Activated gamma-delta T cell treated with anti-CD3 and anti-CD28 coated beads, Interleukin-2, amount 50 U/mL, for 16 hours (primary cell): ENCODE measurements at places on chromosomes 3 and 15.

DNA sequence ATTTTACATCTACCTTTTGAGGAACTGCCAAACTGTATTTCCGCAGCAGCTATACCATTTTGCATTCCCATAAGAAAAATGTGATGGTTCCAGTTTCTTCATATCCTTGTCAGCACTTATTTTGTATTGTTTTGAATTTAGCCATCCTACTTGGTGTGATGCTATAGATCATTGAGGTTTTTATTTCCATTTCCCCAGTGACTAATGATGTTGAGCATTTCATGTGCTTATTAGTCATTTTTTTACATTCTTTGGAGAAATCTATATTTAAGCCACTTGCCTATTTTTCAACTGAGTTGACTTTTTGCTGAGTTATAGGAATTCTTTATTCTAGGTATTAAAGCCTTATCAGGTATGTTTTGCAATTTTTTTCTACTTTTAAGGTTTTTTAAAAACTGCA is 347.6 kb upstream of the RARB start:
- DNase-seq, result no peak

- DNase-seq, result no peak
Observed at GRCh38 chr3:33645060-33645647, 72.9 kb downstream of the CLASP2 start.

GRCh38 chr15:35721751-35722150 is 175.8 kb upstream of the DPH6 start:
- DNase-seq, result no peak

GRCh38 chr3:20846066-20846465 is 660.1 kb upstream of the SGO1 start:
- DNase-seq, result no peak

DNA sequence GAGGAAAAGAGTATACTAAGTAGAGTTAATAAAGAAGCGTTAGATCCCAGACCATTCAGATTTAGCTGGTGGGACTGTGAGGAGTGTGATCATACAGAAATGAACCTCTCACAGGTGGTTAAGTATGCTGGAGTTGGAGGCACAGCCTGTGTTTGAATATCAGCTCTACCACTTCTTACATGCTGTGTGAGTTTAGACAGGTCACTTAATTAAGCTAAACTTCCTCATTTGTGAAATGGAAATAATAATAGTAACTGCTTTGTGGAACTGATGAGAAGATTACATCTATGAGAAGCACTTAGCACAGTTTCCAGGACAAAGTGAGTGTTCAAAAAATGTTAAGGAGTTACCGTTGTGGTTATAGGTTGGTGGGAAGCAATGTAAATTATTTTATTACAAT is 8.4 kb downstream of the ACP3 start:
- DNase-seq, result no peak

DNA sequence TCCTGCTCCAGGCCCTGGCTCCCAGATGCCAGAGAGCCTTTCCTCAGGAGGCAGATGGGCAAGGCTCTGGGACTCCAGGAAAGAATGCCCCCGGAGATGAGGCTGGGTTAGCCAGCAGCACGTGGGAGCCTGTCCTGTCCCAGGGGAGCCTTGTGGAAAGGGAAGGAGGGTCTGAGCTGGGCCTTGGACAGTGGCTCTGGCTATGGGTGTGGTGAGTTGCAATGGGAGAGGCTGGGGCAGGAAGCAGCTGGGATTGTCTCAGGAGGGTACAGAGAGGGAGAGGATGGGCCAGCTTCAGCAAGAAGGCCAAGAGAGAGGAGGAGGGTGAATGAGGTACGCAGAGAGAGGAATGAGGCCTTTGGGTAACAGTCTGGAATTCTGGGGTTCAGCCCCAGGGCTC is 17.4 kb upstream of the CACNA2D2 start:
- DNase-seq, result no peak

DNA sequence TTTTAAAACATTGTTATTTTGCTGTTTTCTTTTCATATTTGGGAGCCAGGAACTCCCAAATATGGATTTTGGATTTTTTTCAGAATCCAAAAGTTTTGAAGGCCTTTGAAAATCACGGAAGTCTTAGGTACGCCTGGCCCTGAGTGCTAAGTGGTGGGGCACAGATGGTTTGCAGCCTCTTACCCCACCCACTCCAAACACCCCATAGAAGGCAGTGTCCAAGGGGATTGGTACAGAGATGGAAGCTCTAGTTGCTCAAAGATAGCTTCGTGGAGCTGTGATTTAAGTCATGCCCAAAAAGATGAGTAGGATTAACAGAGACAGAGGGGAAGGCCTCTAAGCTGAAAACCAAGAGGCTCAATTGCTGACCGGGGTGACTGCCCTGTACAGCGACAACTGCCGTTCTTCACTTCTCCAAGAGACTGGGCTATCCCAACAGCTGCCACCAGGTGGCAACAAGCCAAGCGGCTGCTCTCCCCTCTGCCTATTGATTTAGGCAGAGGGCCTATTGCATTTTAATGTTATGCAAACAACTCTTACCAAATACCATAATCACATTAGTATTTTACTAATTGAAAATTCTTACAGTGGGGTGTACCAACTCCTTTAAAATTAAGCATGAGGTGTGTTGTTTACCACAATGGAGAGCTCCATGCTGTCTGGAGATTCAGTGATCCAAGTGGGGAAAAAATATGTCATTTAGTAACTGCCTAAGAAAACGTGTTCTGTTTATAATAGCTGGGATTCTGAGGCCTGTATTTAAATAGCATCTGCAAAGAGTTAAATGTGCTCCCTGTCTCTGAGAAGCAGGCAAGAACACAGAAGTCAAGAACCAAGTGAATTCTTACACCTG is 64.0 kb upstream of the C15orf61 start:
- DNase-seq, result peak; percentile 73

- no peak for DNase-seq
Observed at GRCh38 chr3:189967254-189967865, 153.3 kb downstream of the P3H2 start.

DNA sequence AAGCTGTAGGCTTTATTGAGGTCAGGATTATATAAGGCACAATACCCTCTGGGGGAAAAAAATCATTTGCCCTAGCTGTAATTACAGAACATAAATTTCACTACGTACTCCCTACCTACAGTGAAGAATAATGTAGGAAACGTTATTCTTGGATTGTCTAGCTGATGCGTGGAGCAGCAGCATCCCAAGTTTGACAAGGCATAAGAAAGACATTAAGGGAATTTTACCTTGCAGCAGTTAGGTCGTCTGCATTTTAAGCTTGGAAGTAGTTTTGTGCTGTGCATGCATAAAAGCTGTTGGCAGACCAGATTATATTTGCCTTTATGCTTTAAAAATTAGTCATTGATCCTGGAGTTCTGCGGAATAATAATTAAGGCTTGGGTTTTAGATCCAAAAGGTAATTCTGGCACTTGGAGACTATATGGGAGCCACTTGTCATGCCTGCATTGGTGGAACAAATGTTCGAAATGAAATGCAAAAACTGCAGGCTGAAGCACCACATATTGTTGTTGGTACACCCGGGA is 2.2 kb downstream of the EIF4A2 start:
- DNase-seq, result no peak

DNA sequence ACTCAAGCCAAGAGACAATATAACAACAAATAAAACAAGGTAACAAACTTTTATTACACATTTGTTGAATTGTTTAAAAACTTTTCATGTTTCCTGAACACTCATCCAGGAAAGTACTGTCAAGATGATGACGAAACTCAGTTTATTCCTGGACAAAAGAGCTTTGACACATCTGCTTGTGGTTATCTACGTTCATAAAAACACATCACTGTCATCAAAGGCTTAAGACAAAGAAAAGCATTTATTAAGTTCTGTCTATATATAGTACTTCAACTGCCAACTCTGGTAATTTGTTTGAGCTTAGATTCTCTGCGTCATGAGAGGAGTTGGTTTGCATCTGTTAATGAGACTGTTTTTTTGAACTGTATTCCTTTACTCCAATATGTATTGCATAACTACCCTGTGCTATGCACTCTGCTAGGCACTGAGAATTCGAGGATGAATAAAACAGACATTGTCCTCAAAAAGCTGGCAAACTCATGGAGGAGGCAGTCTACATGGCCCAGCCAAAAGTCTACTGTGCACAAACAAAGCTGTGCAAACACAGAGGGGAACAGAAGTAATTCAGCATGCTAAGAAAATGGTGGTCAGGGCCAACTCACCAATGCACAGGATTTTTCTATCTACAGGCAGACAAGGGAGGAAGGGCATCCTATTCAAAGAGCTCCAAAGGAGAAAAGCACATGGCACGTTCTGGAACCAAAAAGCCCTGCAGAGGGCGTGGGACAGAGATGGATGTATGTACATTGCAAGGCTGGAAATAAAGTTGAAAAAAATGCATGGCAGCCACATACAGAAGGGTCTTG is 21.5 kb downstream of the PLD1 start:
- DNase-seq, result no peak

GRCh38 chr15:101272584-101272983 is 4.7 kb downstream of the SELENOS start:
- DNase-seq, result no peak

DNA sequence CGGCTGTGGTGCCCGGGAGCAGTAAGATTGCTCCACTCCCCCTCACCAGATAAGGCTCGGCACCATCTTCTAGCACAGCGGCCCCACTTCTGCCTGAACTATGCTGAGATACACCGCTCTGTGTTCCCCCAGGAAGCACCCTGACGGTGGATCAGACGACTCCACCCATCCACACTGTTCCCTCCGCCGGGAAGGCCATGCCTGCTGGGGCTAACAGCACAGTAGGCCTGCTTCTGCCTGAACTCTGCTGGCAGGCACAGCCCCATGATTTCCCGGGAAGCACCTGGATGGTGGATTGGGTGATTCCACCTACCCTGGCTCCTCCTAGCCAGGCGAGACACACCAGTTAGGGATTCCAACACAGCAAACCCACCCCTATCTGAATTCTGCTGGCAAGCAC is 36.3 kb upstream of the PPM1L start:
- no peak for DNase-seq

DNA sequence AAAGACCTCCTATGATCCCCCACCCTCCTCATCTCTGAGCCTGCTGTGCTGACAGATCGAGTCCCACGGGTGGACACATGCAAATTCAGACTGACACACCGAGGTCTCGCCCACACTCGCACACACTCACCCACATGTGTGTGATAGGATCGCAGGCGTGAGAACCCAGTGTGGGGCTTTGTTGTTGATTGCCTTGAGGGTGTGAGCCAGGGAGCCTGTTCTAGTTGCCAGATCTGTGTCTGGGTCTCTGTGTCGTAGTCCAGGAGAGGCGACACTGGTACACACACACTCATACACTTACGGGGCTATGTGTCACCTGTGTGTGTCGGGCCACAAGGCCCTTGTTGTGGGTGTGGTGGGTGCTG is 2.0 kb downstream of the EPHB3 start:
- DNase-seq, result no peak

DNA sequence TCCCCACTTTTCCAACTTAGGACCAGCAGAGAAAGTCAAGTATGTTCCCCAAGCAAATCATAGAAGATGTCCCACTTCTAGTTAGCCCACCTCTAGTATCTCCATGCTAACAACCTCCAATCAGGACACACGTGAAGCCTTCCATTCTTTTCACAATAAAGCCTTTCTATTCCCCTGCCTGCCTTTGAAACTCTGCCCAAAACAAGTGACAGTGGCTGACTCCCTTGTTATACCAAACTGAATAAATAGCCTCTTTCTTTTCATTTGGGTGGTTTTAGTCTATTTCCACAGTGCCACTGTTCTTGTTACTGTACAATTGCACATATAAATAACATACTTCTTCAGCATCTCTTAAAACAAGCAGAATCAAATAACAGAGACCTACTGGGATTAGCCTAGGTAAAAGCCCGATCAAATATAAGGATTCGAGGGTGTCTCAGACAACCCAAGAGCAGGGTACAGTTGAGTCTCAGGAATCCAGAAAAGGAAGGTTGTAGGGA is 118.0 kb upstream of the NPHP3 start:
- DNase-seq, result no peak

GRCh38 chr15:23497710-23498111 is 50.7 kb upstream of the GOLGA6L2 start:
- DNase-seq, result no peak

- no peak for DNase-seq
Observed at GRCh38 chr15:68739390-68740080, 81.2 kb downstream of the ANP32A start.

DNA sequence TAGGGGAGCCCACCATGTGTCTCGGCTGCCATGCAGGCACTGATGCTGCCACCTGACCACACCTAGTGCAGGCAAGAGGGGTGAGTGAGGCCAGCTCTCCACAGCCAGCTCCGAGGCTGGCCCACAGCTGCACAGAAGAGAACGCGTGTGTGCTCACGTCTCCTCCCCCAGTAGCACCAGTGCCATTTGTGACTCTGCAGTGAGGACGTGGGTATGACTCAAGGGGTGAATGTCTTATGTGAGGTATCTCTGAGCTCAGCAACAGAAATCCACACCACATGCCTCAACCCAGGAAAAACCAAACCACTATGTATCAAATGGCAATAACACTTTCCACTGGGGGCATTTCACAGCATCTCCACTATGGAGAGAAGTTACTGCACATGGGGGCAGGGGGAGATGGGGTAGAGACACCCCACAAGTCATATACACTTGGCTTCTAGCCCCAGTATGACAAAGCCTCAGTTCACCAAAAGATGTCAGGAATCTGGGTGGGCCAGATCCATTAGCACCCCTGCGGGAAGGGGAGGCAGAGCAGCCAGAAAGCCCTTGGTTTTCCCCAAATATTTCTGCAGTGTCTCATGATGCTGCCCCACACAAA is 87.6 kb downstream of the LRIG1 start:
- no peak for DNase-seq

- no peak for DNase-seq
Observed at GRCh38 chr3:186551387-186551786, 7.2 kb upstream of the CRYGS start.

- no peak for DNase-seq
Observed at GRCh38 chr3:121998611-121999473, 23.2 kb downstream of the ILDR1 start.

DNA sequence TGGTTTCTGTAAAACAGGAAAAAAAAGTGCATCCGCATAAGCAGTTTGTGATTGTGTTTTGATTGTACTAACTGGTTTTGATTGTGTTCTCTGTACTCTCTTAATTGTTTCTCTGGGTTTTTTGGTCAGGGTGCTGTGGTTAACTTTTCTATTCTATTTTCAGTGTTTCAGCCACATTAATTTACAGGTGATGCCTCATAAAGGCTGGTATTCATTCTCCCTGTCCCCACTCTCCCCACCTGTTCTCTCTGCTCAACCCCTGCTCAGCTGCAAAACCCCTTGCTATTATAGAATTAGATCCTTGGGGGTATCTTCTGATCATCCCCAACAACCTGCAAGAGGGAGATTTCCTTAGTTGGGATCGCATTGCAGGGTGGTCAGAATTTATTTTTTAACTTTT is 285.4 kb upstream of the AZI2 start:
- no peak for DNase-seq

DNA sequence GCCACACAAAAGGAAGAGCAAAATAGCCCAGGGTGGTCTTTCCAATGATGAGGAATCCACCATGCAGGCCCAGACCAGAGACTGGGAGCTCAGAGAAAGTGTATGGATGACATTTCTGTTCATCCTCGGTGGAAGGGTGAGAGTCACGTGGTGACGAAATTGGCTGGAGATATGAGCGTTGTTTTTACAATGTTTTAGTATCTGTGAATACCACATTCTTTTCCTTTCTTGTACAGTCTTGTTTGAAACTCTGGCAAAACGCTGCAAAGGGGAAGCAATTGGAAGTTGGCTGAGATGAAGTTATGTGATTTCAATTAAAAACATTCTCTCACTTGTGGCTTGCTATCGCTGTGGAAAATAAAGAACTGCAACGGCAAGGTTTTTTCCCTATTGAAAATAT is 137.5 kb downstream of the MAGI1 start:
- DNase-seq, result no peak

- DNase-seq, result no peak
Observed at GRCh38 chr15:77516786-77517185, 96.1 kb downstream of the HMG20A start.
